ENCODE measurements at places on chromosomes 2 and 18. TPM values are rescaled to one million over a fixed set of nuclear protein-coding genes. Genes with fewer than 3 reads are reported as not detected.

DNA sequence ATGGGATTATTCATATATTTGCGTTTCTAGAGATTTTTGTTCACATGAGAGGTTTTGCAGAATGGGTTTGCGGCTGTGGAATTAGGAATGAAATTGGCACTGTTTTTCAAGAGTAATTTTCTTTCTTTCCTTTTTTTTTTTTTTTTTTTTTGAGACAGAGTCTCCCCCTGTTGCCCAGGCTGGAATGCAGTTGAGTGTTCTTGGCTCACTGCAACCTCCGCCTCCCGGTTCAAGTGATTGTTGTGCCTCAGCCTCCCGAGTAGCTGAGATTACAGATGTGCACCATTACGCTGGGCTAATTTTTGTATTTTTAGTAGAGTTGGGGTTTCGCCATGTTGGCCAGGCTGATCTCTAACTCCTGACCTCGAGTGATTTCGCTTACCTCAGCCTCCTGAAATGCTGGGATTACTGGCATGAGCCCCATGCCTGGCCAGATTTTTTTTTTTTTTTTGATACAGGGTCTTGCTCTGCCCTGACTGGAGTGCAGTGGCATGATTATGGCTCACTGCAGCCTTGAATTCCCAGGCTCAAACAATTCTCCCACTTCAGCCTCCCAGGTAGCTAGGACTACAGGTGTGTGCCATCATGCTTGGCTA lies 65.3 kb downstream of the MIB1 start:
- DNase-seq: no peak

- no peak for DNase-seq
Measured at GRCh38 chr18:46333431-46334135, 229.4 kb downstream of the HAUS1 start.

- DNase-seq: no peak
Measured at GRCh38 chr2:74130211-74130995, 17.3 kb downstream of the BOLA3 start.

AGAP1 gene
- 13.5 TPM for total RNA-seq

SERPINB12 gene
- total RNA-seq: not detected

- DNase-seq: no peak
Measured at GRCh38 chr2:119758881-119759450, 756 bp upstream of the PTPN4 start.

- DNase-seq: no peak
Measured at GRCh38 chr18:54257015-54257414, 12.3 kb upstream of the POLI start.
